ENCODE measurements at places on chromosomes 1 and 21.

- no peak for DNase-seq
Observed at GRCh38 chr1:27609618-27610240, 5.8 kb upstream of the AHDC1 start.

- DNase-seq, result no peak
Observed at GRCh38 chr1:226125831-226126230, 60.7 kb downstream of the ACBD3 start.

- no peak for DNase-seq
Observed at GRCh38 chr1:204947338-204947737, 76.7 kb downstream of the NFASC start.

GRCh38 chr1:43541141-43541540 is 10.5 kb downstream of the PTPRF start:
- DNase-seq, result no peak

- DNase-seq, result no peak
Observed at GRCh38 chr1:64302971-64303370, 99.5 kb downstream of the UBE2U start.

DNA sequence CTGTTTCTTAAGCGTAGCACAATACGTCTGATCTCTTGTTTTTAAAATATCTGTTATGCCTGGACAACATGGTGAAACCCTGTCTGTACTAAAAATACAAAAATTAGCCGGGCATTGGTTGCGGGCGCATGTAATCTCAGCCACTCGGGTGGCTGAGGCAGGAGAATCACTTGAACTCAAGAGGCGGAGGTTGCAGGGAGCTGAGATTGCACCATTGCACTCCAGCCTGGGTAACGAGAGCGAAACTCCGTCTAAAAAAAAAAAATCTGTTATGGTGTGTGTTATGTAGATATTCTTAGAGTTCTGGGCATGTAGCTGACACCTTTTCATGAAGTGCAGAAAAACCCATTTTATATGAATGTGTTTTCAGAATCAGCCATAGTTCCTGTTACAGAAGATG is 38.2 kb downstream of the RABGAP1L start:
- no peak for DNase-seq

GRCh38 chr1:202217951-202218350 is 24.4 kb downstream of the LGR6 start:
- DNase-seq, result no peak

DNA sequence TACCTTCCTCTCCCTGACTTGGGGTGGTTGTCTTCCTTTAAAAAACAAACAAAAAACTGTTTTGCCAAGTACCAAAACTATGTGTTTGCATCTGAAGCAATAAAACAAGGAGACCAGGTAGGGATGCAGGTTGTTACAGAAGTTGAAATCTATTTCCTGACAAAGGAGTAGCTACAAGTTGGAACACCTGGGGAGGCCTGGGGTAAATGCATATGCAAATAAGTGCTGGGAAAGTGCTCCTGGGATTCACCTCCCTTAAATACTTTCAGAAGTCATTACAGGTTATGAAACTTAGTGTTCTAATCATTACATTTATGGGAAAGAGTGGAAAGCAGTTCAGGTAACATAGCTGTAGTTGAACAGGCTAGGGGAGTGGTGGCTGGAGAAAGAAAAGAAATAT is 1.9 kb upstream of the TSNAX start:
- DNase-seq, result no peak

GRCh38 chr1:93288558-93288957 is 57.1 kb upstream of the DR1 start:
- no peak for DNase-seq

GRCh38 chr1:32179193-32179442 is 357 bp upstream of the TXLNA start:
- no peak for DNase-seq

DNA sequence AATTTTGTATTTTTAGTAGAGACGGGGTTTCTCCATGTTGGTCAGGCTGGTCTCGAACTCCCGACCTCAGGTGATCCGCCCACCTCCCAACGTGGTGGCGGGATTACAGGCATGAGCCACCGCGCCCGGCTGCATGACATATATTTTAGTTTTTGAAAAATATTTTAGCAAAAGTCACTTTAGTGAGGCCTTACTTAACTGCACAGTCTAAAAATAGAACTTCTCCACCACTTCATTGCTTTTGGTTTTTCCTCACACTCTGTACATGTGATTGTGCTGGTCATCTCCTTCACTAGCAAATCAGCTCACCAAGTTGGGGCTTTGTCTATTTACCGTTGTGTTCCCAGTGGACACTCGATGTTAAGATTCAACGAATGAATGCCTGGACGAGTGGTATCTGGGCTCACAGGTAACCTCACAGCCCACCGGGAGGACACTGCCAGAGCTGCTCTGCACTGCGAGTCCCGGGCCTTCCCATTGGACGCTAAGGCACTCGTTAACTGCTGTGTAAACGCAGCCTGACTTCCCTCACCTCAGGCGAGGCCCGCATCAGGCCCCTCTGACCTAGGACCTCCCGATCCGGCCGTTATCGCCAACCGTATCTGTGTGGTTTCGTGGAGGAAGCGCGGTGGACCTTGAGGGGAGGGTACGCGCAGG is 14.0 kb upstream of the ZNF692 start:
- DNase-seq, result no peak

- DNase-seq, result no peak
Observed at GRCh38 chr1:66492424-66492823, 41.5 kb upstream of the SGIP1 start.
